Activated T-cell treated with anti-CD3 and anti-CD28 coated beads for 24 hours (primary cell): ENCODE measurements at places on chromosomes 6 and 20.

GRCh38 chr6:43368259-43369160 lies 937 bp downstream of the ZNF318 start:
- no peak for DNase-seq

DNA sequence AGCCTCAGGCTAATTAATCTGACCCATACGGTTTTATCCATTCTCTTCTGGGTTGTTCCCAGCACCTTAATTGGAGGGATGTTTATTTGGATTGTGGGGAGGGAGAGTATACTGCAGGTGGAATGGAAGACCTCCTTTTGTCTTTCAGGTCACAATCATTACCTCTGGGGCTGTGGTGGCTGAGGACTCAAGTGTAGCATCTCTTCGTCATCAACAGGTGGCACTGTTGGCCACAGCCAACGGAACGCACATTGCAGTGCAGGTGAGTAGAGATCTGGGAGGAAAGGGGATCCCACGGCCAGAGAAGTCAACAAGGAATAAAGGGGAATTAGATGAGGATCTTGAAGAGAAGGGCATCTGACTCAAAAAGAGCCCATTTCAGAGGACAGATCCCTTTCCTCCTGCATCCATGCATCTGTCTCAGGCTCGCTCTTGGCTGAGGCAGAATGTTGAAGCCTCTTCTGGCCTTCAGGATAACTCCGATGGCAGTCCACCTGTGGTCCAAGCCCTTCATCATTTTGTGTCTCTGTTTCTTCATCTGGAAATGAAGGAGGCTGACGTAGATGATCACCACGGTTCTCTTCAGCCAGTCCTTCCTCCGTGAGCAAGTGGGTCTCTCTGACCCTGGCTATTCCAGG lies 3.2 kb upstream of the DEF6 start:
- DNase-seq: no peak

- DNase-seq: no peak
Measured at GRCh38 chr6:32713241-32713640, 27.9 kb upstream of the HLA-DQA2 start.

- DNase-seq: no peak
Measured at GRCh38 chr6:53758496-53758895, 36.3 kb upstream of the LRRC1 start.

- DNase-seq: peak; percentile 57
Measured at GRCh38 chr20:4813863-4814695, 92.4 kb downstream of the PRND start.
